ENCODE measurements at places on chromosomes 16 and 17.

GRCh38 chr16:70294385-70295025 lies 4.5 kb upstream of the DDX19B start:
- DNase-seq: peak; percentile 46

DNA sequence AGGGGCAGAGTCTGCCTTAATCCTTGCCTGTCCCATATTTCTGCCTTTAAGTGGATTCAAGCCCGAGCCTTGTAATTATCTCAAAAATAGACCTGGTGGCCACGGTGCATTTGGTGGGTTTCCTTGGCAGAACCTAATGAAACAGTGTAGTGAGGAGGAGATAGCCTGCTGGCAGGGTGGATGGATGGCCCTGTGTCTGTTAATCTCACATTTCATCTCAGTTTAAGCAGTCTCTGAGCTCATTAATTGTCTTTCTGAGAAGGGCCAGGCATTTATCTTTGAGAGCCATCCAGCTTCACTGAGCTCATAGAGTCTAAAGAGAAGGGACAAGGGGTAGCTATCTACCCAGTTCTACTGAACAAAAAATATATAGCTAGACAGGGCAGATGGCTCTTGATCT lies 364.0 kb upstream of the EEF2KMT start:
- no peak for DNase-seq

DNA sequence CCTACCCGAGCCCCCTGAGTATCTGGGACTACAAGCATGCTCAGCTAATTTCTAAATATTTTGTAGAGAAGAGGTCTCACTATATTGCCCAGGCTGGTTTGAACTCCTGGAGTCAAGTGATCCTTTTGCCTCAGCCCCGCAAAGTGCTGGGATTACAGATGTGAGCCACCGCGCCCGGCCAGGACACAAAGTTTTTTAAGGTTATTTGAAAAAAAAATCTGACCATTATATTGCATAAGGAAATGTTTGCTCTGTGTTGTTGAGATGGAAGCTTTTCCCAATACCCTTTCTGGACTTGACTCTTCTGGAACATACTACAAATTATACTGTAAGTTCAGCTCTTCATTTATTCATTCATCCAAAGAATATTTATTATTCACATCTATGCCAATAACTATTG lies 133.3 kb upstream of the TMEM97 start:
- no peak for DNase-seq

DNA sequence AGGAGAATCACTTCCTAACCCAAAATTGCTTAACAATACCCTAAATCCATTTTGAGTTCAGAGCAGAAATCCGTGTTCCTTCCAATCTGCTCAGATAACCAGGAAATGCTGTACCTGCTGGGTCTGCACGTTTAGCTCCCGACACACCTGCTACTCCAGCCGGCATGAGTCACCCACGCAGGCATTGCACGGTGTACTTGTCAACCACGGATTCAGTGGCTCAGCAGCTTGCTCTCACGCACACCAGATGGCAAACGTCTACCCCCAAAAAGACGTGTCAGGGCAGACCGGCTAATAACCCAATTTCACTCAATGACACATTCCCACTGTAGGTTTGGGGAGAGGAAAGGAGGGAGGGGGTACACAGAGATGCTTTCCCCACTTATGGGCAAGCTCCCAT lies 468.1 kb downstream of the SOX9 start:
- no peak for DNase-seq

- DNase-seq: no peak
Observed at GRCh38 chr17:68356520-68356919, 65.2 kb downstream of the ARSG start.

All from H7 (cell line).